NK-92 treated with Interleukin-12 subunit alpha and Interleukin-12 subunit beta, amount 100 ng/mL, for 24 hours (cell line): ENCODE measurements at places on chromosomes 4 and X.

- no peak for DNase-seq
These were observed 78.4 kb downstream of the IRF2 start for GRCh38 chr4:184395971-184396391.

GRCh38 chr4:140150636-140150885 is 3.4 kb downstream of the MAML3 start:
- DNase-seq = no peak

GRCh38 chr4:2954358-2955185 is 8.6 kb downstream of the NOP14 start:
- no peak for DNase-seq

DNA sequence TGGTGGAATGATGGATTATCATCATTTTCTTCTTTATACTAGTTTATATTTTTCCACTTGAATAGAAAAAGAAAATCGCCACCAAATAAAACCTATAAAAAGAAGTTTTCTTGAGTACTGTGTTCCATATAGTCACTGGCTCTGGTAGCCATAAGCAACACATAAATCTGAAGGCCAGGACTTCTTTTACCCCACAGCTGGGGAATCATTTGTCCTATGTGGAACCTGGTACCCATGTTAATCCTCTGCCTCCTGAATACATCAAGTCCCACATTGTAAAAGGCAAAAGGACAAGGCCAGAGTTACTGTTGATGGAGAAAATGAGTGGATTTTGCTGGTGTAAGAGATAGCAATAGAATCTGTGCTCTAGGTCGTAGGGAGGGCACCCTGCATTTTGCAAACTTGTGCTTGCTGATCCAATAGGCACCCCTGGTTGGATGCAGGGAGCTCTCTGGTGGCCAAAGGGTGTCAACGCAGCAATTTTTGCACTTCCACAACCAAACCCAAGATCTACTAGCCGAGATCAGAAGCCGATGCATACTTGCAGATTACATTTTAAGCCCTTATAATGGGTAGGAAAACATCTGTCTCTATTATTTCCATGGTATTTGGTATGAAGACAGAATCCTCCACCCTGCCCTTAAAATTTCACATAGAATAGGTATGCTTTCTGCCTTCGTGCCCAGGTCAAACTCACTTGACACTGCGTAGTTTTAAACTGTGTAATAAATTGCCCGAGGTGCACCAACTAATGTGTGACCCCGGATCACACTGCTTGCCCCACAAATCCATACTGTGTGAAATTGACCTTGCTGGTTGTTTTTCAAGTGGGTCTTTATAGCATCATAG is 146.2 kb upstream of the SCML1 start:
- no peak for DNase-seq

DNA sequence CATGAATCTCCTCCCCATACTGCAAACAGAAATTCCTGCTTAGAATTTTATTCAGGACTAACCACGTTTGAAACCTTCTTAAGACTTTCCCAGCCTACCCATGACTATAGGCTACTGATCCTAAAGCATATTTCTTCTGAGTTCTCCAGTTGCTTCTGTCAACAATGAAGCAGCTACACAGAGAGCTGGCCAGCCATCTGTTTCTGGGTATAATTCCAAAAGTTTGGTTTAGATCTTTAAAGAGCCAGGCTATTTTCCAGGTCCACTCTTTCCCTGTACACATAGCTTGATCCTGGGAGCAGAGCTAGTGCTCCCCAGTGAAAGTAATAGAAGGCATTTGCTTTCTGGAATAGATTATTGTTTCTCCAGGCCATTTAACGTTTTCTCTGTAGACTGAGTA is 4.0 kb upstream of the ITM2A start:
- DNase-seq = no peak

DNA sequence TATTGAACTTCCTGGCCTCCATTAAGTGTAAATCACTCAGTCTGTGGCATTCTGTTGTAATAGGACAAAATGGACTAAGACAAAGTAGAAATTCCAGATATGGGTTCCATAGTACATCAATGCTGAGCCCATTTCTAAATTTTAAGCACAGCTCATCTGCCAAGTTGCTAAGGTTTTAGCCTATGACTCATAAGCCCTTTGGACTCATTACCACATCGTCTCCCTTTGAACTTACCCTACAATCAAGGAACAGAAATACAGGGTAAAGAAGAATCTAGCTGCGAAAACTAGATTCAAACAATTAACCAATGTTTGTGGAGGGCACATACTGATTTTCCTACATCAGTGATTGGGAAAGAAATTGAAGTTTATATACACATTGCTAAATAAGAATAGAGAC is 31.8 kb downstream of the NAA11 start:
- DNase-seq = no peak

DNA sequence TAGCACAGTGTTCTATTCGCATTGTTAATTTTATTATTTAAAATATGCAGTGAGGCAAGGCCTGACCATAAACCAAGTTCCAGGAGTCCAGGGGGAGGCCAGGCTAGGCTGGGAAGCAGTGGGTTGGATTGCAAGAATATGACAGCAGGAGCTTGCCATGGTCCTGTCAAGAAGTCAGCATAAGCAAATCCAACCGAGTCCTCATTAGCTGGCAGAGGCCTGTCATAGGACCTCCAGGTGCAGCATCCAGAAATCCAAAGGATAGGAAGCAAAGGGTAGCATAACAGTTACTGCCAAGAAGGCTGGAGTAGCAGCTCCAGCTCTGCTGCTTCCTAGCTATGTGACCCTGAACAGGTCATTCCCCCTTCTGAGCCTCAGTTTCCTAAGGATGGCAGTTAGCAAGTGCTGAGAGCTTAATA is 13.4 kb downstream of the PJA1 start:
- DNase-seq = no peak

DNA sequence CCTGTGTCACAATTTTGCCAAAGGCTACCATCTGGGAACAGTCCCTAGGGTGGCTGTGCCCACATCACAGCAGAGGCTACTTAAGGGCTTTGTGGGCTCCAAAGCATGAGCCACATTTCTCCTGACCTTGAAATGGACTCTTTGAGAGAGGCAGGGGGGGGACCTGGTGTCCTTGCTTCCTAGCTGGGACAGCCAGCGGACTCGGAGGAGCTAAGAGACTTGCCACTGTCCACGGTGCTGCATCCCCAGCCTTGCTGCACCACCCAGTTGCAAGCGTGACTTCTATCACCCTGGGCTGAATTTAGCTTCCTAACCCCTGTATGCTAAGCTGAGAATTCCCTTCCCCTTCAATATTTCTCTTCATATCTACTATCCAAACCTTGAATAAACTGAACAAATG is 99.0 kb downstream of the PHKA2 start:
- DNase-seq = no peak

DNA sequence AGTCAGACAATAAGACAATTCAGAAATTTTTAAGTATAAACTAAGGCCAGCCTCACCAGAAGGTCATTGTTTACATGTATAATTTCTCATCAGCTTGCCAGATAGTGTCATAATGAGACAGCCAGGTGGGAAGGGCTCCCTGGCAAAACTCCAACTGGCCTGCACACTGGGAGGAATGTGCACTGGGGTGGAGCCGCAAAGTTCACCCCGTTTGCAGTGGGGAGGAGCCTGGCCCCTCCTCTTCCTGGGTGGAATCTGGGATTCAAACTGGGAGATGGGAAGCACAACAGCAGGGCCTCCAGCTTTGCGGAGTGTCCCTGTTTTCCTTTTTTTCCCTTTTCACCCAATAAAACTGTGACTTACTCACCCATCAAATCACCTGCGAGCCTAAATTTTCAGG is 329.9 kb downstream of the SMARCA1 start:
- DNase-seq = no peak

GRCh38 chr4:20408611-20409010 is 156.9 kb downstream of the SLIT2 start:
- no peak for DNase-seq

DNA sequence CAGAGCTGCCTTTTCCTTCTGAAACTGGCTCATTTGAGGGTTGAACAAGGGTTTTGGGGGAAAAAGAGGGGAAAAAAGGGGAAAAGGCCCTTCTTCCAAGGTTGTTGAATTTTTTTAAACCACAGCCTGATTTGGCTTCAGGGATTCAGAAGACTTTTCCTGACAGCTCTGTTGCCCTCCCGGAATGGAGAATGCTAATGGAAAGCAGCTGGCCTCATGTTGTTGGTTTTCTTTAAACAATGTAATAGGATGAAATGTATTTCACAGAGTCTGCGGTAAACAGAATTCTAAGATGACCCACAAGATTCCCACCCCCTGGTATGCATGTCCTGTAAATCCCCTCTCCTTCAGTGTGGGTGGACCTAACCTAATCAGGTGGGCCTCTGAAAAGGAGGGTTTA is 3.3 kb upstream of the KIAA1210 start:
- no peak for DNase-seq

- no peak for DNase-seq
These were observed 59.5 kb upstream of the KDR start for GRCh38 chr4:55184600-55185523.

GRCh38 chr4:94581766-94582165 is 130.0 kb downstream of the PDLIM5 start:
- no peak for DNase-seq

DNA sequence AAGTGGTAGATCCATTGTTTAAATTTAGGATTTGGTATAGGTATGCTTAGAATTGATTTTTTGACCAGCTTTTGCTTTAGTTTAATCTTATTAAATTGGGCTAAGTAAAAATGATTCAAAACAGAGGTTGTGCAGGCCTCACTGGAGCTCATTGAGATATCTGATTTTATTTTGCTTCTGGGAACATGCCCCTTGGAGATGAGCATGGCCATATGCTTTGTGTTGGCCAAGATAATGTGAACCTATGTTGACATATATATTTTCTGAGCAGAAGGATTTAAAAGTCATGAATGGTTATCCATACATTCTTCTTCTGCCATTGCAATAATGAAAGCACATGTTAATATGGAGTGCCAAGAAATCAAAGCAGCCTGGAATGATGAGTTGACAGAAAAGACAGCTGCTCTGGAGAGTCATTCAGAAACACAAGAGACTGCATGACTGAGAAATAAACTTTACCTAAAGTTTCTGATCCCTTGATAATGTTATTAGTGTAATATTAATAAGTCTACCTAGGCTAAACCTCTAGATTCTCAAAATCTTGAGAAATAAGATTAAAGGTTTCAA is 489.7 kb upstream of the GNPDA2 start:
- no peak for DNase-seq

DNA sequence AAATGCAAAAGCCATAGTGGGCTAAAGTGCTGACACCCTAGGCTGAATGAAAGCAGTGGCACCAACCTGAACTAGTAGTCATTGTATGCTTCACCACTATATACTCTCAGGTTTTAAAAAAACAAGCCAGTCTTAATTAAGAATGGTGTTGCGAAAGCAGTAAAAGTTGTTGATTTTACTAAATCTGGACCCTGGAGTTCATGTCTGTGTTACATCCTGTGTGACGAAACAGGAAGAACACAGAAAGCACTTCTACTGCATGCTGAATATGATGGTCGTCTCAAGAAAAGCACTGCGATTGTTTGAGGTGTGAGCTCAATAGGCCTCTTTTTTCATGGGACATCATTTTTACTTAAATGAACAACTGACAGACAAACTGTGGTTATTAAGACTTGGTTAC is 24.2 kb upstream of the GDPD2 start:
- no peak for DNase-seq

DNA sequence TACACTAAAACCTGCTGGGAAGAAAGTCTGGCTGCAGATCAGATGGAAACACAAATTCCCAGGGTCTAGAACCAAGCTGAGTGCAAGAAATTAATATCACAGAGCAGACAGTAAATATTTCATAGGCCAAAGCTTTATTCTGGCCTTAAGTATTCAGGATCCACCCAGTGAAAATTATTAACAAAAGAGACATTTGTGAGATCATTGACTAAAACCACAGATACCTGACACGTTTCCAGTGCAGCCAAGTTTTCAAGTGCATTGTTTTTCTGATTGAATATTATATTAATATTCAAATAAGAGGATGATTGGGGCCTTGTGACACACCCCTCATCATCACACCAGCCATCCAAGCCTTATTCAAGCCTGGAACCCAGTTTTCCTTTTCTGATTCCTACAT is 10.3 kb downstream of the ELOVL6 start:
- DNase-seq = no peak

DNA sequence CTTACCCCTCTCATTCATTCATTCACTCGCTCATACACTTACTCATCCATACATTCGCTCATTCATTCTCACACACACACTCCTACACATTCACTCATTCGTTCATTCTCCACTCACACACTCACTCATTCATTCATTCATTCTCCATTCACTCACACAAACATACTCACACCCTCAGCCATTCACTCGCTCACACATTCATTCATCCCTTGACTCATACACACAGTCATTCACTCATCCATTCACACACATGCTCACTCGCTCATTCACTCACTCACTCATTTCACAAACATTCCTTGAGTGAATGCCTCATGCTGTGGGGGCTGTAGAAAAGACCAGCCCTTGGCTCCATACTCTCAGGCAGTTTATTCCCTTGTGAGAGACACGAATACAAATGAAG is 151.1 kb upstream of the MAMLD1 start:
- no peak for DNase-seq
